Choroid plexus epithelial cell (primary cell): ENCODE measurements at places on chromosomes 11 and 22.

- no peak for DNase-seq
Observed at GRCh38 chr11:120681434-120682331, 170.1 kb downstream of the GRIK4 start.

DNA sequence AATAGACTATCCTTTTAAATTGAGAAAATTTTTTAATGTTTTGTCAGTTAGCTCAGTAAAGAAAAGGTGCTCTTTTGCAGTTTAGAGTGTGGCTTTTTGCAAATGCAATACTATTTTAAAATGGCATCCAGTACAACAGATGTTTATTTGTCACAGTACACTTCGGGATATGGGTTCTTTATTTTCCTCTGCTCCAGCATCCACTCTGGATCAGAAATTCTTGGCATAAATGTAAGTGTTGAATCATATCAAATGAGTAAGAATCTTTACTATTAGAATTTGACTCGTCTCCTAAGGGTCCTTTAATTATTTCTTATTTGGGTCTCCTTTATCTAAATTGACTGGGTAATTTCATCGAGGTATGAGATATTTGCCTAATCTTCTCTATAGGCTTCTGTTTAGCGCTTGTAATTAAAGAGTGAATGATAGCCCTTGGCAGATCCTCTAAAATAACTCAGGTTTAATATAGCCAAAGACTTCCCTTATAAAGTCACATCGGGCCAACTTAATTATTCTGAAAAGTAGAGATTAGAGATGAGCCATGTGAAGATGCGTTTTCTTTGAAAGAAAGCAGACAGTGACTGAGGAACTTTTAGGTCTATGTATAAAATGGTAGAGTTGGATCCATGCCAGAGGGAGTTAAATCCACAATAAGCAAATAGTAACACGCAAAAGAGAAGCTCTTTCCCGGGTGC, 132.7 kb downstream of the CASP12 start:
- no peak for DNase-seq

DNA sequence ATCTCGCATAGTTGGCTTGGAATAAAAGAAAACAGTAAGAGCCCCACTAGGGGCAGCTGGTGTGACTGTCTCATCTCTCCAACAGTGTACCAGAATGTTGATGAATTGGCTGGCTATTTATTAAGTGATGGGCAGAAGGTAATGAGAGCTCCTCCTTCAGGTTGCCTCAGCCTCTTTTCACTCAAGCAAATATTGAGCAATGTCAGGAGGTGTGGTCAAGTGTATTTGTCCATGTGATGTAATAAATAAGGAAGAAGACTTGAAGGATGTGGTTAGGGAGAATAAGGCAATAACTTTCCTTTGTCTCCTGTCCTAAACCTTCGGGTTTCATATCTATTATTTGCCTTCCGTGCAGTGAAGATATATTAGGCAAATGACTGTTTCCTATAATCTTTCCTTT, at the start of gene TCN1:
Gene TCN1, minus strand, starts transcription at position 91 of the 400 bp plus-strand sequence. Its CDS starts 17 bp downstream, at position 74.
- DNase-seq, result no peak

- no peak for DNase-seq
Observed at GRCh38 chr11:15724601-15725000, 609.9 kb downstream of the INSC start.

DNA sequence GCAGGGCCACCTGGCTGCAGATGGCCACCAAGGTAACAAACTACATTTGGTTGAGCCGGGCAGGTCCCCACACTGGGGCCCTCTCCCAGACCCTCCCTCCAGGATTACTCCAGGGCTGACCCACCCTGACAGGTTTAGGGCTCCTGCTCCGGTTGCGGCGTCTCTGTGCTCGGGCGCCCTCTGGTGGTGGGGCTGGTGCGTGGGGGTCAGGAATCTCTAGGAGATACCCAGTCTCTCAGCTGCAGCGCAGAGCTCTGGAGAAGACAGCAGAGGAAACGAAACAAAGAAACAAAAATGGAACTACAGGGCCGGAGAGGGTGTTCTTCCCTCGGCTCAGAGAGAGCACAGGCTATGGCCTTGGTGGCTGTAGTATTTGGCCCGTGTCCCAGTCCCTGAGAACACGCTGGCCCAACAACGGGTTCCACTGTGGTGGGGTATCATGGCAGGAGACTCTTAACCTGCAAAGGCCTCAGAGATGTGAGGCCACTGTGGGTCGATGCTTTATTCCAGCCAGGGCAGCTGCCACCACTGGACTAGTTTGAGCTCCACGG, 2.4 kb downstream of the C11orf96 start:
- peak; percentile 70 for DNase-seq

DNA sequence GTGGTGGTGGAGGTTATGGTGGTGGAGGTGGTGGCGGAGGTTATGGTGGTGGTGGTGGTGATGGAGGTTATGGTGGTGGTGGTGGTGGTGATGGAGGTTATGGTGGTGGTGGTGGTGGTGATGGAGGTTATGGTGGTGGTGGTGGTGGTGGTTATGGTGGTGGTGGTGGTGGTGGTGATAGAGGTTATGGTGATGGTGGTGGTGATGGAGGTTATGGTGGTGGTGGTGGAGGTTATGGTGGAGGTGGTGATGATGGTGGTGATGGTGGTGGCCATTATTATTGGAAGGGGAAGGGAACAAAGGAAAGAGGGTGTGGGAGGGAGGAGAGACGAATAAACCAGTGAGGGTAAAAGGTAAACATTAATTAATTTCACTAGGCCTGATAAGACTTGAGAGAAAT, 53.5 kb upstream of the TCF20 start:
- no peak for DNase-seq

DNA sequence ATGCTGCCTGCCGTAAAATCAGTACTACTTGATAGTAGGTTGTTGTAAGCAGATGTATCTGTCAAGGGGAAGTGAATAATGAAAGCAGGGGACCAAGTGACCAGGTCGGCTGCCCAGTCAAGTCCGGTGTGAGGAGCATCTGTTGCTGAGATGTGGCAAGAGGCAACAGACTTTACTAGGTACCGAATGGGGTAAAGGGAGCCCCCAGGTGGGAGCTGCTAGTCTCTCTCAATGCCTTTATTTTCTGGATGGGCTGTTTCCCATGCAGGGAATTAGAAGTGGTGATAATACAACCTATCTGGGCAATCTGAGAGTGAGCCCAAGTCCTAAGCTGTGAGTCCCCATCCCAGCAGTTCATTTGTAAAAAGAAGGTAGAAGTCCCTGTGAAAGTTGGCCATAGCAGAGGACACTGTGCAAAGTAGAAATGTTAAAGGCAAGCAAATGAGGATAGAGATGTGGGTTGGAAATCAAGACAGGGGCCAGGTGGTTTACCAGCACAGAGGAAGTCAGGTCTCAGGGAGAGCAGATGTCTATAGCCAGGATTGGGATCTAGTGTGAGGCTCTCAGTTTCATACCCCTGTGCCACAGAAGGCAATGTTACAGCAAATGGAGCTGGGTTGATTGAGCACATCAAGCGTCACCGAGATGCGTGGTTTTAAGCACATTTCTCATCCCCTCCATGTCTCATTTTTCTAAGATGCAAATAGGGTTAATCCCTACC, 90.7 kb upstream of the RAG2 start:
- DNase-seq, result no peak

DNA sequence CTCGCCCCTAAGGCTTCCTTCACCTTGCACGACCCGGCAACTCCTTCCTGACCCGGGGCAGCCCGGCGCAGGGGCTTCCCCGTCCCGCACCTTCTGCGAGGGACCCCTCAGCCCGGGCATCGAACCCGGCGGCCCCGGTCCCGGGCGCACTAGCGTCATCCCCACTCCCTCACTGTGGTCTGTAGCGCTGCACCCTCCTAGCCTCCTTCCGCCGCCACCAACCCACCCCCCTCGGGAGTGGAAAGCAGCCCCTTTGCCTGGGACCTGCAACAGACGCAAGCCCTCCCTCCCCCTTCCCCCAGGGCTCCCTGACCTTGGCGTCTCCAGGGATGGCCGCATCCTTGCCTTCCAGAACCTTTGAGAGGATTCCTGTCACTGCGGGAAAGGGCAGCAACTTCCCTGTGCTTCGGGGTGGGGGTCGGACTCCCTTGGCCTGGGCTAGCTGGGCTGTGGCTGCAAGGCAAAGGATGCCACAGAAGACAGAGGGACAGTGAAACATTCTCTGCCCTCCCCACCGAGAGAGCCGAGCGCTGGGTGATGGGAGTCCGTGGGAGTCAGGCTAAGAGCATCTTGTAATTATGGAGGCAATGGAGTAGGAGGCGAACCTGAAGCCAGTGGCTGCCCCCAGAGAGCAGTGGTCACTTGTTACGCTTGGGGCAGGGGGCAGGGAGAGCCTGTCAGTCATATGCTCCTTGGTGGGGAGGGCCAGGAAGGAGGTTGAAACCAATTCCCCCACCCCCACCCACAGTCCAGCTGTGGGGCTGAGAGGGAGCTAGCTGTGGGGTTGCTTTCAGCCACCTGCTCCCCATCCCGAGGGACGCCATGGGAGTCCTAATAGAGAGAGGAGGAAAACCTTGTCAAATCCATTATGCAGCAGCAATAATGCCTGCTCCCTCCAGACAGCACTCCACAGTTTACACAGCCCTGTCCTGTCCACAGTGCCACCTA, 920 bp downstream of the TMEM132A start:
- DNase-seq, result no peak

DNA sequence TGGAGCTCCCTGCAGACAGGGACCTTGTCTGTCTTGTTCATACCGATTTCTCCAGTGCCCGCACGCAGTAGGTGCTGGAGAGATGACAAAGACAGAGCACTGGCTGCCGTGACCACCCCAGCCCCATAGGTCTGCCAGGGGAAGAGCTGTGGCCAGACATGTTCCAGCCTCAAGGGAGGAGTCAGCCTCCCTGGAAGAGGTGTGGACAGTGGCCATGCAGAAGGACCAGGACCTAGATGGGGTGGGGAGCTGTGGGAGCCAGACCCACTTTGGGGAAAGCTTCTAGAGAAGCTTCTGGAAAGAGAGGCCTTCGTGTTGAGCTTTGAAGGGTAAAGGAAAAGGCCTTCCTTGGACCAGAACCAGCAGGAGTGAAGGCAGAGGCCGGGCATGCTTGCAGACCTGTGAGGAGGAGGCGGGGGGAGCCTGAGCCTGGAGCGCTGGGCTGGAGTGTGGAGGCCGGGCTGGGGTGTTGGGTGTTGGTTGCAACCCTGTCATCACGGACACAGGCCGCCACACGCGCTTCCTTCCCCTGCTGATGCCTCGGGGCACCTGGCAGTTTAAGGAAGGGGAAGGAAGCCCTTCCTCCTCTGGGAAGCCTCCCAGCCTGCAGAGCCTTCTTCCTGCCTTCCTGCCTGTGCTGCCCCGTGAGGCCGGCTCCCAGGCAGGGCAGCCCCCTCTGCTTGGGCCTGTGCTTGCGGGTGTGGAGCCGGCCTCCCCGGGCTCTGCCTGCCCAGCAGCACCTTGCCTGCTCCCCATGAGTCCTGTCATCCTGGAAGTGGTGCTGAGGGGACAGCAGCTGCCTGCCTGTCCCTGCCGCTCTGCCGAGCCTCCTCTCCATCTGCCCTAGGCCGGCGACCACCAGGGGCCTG, 12.3 kb downstream of the RELT start:
- no peak for DNase-seq

- peak; percentile 89 for DNase-seq
Observed at GRCh38 chr11:34192481-34193401, 87.3 kb downstream of the NAT10 start.

- no peak for DNase-seq
Observed at GRCh38 chr11:21896216-21896615, 296.7 kb upstream of the ANO5 start.

DNA sequence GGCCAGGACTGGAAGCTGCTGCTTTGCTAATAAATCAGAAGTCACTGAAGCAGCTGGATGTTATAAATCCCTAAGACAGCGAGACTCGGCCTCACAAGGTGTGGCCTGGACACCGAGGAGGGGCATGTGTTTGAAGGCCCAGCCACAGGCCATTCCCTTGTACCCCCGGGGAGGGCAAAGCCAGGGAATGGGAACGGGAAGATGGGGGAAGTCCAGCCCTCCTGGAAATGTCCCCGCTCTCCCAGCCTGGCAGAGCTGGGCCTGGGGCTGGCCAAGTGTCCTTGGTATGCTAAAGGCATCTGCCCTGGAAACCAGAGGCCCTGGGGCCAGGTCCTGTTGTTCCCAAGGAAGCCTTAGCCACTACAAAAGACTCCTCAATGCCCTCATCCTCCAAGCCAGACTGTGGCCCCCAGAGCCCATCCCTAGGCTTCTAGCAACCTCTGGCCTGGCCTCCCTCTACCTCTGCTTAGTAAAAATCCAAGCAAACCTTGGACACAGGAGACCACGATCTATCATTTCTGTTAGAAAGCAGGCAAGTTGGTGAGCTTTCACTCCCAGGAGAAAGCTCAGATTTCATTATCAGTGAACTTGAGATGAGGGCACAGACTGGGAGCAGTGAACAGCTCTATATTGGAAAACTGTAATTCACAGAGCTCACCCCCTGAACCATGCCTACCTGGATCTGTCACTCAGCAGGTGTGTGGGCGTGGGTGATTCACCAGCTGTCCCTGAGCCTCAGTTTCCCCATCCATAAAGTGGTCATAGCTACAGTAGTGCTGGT, 11.0 kb downstream of the CHST1 start:
- DNase-seq, result no peak

GRCh38 chr11:128498721-128499245, 88.6 kb downstream of the ETS1 start:
- peak; percentile 55 for DNase-seq

GRCh38 chr11:2589538-2589934, 110.3 kb downstream of the KCNQ1OT1 start:
- DNase-seq, result no peak

DNA sequence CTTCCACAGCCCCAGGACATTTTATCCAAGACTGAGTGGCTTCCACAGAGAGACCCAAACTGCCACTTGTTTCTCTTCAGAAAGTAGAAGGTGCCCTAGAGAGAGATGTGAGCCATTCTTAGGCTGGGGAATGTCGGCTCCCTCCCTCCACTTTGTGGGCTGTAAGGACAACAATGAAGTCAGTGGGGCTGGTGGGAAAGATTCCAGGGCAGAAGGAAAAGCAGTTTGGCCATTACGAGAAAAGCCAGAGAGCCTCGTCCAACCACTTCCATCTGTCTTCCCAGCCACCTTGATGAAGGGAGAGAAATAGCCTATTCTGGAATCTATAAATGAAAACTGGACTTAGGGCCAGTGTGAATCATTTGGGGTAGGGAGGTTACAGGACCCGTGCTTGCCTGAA, 382.5 kb downstream of the NXPE2 start:
- no peak for DNase-seq

DNA sequence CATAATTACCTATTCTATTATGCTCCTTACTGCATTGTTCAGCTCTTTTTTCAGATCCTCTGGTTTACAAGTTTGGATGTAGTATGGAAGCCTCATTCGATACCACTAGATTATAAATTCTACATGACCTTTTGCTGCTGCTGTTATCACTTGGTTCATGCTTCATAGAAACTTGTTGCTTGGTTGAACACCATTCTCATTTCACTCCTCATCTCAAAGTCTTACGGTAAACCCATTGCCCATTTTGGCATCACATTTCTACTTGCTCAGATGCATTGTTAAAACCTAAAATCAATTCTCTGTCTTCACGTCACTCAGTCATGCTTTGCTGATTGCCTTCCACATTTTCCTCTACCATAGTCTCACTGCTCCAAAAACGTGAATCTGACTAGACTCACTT, 155.5 kb upstream of the DDI1 start:
- no peak for DNase-seq

DNA sequence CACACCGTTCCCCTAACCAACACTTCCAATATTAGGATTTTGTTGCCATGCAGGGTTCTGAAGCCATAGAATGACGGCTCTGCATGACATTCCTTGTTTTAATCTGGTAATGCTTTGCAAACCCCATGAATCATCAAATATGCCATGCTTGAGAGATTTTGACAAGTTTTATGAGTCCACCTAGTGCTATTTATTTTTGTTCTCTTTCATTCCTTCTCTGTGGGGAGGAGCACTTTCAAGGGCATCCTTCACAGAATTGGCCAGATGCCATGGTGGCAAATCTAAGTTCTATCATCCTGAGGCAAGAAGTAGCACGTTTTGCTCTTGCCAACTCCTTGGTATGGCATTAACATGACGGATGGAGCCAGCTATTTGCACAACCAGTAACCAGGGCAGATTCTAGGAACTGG, 268.4 kb downstream of the FAM76B start:
- no peak for DNase-seq
